ENCODE measurements at places on chromosomes 13 and 19.

- no peak for DNase-seq
Measured at GRCh38 chr13:97243915-97244781, 22.0 kb downstream of the MBNL2 start.

GRCh38 chr19:34540811-34541557, 59.4 kb downstream of the WTIP start:
- no peak for DNase-seq

- peak; percentile 67 for DNase-seq
Measured at GRCh38 chr13:91546900-91547299, 148.5 kb downstream of the GPC5 start.

GRCh38 chr19:16366056-16366432, 41.4 kb downstream of the KLF2 start:
- DNase-seq = no peak

GRCh38 chr19:7778081-7778480, 15.0 kb downstream of the CLEC4M start:
- DNase-seq = peak; percentile 59

- no peak for DNase-seq
Measured at GRCh38 chr19:55481148-55481793, 3.7 kb upstream of the NAT14 start.

- no peak for DNase-seq
Measured at GRCh38 chr13:37202264-37202663, 96.8 kb upstream of the CSNK1A1L start.

DNA sequence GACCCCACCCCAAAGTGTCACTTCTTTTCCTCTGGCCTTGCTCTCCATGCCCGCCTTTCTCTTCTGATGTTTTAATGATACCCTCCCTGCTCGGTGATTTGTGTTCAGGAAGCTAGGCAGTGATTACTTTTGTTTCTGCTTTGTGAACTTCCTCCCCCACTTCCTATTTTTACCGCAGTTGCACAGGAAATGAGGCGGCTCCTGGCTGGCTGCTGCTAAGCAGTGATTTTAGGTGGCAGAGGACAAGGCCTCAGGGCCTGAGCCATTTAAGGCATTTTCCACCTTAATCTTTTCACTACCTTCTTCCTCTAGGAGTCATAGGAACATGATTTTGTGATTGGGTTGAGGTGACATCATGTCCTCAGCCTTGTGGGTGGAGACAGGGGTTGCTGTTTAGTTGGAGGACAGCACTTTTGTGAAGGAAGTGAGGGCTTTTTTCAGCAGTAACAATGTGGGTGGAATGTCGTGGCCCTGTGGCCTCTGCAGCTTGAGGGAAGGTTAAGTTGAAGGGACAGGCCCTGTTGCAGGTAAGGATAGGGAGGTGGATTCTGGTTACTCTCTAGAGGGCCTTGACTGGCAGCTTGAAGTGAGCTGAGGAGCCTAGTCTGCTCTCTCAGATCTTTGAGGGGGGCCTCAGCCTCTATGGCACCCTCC, 15.7 kb downstream of the GARRE1 start:
- DNase-seq = peak; percentile 84

- no peak for DNase-seq
Measured at GRCh38 chr13:59663707-59664106, 500.0 kb downstream of the DIAPH3 start.

DNA sequence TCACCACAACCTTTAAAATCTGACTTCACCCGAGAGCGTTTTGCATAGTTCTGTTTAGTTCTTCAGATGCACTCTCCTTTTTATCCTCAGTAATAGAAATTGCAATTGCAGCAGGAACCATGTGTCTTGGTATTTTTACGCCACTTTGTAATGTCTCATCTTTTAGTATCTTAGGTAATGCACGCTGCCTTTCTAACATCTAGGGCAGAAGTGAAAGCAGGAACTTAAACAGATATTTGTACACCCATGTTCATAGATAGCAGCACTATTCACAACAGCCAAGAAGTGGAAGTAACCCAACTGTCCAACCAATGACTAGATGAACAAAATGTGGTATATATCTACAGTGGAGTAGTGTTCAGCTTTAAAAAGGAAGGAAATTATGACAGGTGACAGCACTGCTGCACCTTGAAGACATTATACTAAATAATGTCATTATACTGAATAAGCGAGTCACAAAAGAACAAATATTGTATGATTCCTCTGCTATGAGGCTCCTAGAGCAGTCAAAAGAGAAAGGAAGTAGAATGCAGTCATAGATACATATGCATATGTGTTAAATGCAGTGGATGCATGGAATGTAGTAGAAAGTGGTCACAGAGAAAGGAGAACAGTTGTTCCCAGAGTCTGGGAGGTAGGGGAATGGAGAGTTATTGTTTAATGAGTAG, 105.9 kb upstream of the GJB6 start:
- DNase-seq = peak; percentile 84

DNA sequence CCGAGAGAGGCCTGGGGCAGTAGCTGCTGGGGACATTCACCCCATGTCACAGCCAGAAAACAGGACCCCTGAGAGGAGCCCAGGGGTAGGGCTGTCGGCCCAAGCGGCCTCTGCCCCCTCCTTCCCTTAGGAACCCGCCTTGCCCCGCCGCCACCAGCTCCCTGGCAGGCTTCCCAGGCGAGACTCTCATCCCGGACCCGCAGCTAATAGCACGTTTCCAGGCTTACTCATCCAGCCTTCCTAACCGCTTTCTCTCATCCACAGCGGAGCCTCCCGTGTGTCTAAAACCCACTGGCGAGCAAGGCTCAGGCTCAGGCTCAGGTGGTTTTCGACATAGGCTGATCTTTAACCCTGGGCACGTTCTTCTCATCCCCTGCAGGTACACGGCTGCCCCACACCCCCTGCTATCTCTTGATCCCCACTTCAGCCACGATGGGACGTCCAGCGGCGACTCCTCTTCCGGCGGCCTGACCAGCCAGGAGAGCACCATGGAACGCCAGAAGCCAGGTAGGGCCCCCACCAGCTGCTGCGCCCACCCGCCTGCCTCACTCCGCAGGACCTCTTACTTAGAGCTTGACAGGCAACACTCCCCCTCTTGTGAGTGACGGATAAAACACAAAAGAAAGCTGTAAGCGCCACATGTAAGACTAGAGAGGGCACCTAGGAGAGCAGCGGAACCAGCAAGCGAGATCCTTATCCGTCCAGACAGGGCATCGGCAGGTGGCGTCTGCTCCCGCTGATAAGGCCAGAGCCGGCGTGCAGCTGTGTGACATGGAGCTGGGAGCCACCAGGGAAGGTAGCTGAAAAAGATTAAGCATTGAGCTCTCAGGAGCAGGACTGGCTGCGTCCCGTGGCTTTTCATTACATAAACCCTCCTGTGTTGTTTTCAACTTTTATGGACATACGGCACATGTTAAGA, 71.3 kb downstream of the DPF1 start:
- DNase-seq = no peak

GRCh38 chr13:108528303-108528702, 101.1 kb upstream of the MYO16 start:
- no peak for DNase-seq

DNA sequence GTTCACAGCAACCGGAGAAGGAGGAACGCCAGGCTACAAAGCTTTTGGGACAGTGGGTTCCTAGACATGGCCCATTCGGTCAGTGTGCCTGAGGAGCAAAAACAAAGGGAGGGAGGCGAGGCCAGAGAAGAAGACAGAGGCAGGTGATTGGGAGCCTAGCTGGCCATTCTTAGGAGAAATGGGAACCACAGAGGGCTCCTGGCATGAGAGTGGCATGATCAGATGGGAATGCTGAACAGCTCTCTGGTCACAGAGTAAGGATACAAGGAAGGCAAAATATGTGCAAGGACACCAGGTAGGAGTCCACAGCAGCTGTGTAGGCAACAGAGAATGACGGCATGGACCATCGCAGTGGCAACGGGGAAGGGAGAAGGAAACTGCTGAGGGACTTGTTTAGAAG, 82.4 kb downstream of the EFNB2 start:
- no peak for DNase-seq

- no peak for DNase-seq
Measured at GRCh38 chr13:35743165-35743564, 266.7 kb upstream of the MAB21L1 start.

DNA sequence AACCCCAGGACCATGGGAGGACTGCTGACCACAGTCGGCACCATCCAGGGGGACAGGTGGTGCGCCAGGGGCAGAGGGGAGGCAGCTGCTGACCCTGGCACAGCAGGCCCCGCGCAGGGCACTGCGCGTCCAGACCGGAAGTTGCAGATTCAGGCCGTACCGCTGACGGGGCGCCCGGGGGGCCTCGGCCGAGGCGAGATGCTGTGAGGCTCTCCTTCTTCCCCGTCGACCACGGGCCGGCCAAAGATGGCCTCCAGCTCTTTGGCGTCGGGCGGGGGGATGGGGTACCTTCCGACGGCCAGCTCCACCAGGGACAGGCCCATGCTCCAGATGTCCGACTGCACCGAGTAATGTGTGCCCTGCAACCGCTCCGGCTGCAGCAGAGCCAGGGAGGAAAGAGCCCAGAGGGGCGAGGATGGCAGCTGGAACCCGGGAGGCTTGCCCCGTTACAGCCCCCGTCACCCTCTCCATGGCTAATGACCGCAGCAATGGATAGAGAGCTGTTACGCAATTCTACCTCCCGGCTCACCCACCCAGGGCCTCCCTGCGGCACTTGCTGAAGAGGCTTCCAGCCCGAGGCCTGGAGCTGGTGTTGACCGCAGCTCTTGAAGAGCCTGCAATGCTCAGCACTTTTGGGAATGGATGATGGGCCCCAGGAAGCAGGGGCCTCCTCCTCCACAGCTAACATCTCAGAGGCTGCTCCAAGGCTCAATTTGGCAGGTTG, 24.7 kb downstream of the MAP2K2 start:
- DNase-seq = no peak

GRCh38 chr19:44552324-44552723, 22.8 kb upstream of the CEACAM20 start:
- DNase-seq = peak; percentile 70

DNA sequence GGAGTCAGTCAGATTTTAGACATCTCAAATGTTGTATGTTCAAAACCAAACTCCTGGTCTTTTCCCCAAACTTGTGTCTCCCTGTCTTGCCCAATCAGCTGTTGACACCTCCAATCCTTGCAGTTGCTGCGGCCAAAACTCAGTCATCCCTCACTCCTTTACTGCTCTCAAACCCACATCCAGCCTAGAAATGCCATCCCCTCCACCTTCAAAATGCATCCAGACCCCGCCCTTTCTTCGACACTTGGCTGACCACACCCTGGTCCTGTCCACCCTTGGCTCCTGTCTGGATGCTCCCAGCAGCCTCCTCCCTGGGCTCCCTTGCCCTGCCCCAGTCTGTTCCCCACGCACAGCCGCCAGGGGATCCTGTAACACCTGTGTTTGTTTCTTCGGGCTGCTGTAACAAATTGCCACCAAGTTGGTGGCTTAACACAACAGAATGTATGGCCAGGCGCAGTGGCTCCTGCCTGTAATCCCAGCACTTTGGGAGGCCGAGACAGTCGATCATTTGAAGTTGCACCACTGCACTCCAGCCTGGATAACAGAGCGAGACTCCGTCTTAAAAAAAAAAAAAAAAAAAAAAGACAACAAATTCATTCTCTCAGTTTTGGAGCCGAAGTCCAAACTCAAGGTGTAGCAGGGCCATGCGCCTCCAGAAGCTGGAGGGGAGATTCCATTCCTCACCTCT, 11.7 kb downstream of the PLD3 start:
- DNase-seq = no peak

- DNase-seq = no peak
Measured at GRCh38 chr13:74270018-74270417, 135.8 kb upstream of the KLF12 start.
